NCI-H187 treated with DMSO at 0.1 percent for 48 hours (cell line): ENCODE measurements at places on chromosomes 6 and 20.

- DNase-seq = no peak
These were observed 36.3 kb upstream of the TGM2 start for GRCh38 chr20:38201356-38201755.

DNA sequence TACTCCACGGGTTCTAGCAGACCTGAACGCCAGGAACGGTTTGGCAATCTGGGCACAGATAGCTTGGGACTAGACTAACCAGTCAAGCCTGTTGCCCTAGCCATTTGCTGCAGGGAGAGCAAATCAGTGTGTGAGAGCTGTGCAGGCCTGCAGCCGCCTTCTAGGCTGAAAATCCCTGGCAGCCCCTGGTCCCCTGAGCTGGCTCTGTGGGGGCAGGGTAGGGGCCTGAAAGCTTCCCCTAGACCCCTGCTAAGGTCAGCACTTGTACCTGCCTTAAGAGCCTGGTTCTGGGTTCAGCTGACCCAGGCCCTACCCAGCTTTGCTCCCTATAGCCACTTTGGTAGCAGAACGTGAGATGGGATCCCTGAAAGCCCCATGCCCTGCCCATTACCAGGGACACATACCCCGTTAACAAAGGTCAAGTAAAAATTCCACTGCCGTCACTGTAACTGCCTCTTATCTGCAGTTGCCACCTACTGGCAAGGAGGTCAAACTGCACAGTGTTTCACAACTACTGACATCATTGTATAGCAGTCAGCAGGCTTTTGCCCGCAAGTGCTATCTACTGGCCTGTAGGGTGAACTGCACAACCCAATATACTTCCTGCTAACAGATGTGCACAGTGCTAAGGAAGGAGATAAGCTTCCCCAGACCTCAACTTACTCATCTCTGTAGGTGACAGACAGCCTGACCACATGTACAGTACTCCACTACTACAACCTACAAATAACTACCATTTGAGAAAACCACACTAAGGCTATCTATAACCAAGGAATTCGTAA, 95.1 kb upstream of the OLIG3 start:
- no peak for DNase-seq

GRCh38 chr6:144595266-144595665, 310.1 kb downstream of the UTRN start:
- DNase-seq = no peak

DNA sequence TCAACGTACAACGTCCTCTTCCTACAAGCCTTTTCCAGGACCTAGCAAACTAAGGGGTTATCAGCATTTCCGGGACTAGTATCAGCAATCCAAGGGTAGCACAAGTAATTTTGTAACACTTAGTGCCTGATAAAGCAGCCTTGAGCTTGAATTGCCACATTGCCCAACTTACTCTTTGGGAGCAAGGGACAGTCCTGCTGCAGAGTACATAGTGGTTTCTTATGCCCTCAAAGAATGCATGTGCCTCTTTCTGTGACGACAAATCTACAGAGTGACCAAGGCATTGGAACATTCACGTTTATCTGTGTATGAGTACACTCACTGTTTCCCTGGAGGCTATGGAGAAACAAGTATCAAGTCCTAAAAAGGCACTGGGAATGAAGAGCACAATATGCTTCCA, 3.2 kb upstream of the ID4 start:
- DNase-seq = no peak

DNA sequence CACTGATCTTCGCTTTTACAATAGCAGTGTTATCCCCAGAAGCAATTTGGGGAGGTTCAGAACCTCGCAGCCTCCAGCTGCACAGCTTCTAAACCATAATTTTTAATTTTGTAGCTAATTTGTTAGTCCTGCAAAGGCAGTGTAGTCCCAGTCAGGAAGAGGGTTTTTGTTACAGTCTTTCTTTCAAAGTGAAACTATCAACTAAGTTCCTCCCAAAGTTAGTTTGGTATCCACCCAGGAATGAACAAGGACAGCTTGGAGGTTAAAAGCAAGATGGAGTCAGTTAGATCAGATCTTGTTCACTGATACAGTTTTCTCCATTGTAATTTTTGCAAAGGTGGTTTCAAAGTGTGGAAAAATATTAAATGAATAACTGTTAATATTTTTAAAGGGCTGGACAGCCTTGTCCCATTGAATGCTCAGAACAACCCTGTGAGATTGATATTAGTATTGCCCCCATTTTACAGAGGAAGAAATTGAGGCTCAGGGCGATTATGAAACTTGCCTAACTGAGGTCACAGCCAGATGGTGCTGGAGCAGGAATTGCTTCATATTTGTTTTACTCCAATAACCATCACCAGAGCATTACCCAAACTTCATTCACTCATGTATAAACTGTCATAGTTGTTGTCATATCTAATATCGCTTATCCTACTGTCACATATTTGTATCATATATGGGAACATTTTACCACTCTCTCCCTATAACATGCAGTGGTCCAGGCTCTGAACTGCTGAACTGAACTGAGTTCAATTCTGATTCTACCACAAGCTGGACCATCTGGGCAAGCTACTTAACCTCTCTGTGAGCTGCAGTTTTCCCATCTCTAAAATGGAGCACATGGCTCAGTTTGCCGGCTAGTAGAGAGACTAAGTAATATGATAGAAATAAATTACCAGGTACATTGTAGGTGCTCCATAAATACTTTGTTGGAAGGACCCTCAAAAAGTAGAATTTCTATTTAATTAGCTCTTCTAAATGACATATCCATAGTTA, 213.8 kb downstream of the BCAS1 start:
- no peak for DNase-seq

- no peak for DNase-seq
These were observed 54.8 kb downstream of the CD164 start for GRCh38 chr6:109327491-109327890.

GRCh38 chr20:3486850-3487249, 16.0 kb downstream of the ATRN start:
- DNase-seq = no peak

- DNase-seq = no peak
These were observed 137.6 kb downstream of the ZDHHC14 start for GRCh38 chr6:157518397-157519250.

- no peak for DNase-seq
These were observed 93.7 kb downstream of the SSR1 start for GRCh38 chr6:7219310-7219709.

DNA sequence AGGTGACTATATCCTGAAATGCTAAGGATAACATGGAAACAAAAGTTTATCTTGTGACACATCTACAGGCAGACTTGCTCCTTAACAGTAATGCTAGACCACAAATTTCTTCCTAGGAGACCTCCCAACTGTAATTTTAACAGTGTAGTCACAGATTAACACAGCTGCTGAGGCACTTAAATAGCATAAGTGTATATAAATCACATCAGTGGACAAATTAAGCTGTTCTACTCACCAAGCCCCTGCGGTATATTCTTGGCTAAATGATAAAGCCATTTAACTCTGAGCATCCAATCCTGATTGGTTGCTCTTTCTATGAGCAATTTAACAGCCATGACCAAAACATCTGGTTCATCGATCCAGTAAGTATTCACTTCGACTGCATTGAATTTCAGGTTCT, 73.3 kb upstream of the LYRM2 start:
- DNase-seq = no peak

DNA sequence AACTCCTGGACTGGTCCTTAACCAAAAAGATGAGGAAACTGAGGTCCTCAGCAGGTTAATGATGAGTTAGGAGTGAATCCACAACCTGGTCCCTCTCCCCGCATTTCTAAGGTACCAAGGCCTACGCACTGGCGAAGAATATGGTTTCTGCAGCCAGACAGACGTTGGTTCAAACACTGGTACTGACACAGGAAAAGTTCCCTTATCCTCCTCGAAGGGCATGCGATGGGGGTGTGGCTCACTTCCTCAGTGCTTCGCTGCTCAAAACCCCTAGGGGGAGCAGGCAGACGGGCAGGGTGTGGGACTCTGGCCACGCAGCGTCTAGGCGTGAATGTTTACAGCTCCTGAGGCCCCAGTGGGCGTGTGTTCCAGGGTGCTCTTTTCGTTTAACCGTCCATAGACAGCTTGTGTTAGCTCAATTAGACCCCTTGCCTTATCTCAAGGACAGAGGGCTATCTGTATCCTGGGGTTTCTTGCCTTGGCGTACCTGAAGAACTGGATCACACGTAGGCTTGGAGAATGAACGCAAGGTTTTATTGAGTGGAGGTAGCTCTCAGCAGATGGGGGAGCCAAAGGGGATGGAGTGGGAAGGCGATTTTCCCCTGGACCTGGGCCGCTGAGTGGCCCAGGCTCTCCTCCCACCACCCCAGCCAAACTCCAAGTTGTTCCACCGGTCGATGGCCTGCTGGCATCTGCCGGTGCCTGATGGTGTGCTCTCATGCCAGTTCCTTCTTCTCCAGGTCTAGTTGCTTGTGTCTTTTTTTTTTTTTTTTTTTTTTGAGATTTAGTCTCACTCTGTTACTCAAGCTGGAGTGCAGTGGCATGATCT, 31.8 kb upstream of the PTPN1 start:
- DNase-seq = no peak

GRCh38 chr6:54719633-54720032, 126.9 kb upstream of the FAM83B start:
- no peak for DNase-seq

GRCh38 chr6:6717953-6718352, 129.4 kb downstream of the LY86 start:
- DNase-seq = no peak

DNA sequence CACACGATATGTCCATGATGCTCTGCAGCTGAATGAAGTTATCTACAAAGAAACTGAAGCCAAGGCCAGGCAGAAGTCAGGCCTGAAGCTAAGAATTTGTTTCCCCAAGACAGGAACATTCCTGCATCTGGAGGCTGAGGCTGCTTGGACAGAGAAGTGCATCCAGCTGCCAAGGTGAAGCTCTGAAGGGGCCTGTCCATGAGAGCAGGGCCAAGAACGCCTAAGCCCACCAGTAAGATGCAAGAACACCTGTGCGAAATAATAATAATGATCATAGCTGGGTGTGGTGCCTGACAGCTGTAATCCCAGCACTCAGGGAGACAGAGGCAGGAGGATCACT, 37.7 kb upstream of the B4GALT5 start:
- DNase-seq = no peak

DNA sequence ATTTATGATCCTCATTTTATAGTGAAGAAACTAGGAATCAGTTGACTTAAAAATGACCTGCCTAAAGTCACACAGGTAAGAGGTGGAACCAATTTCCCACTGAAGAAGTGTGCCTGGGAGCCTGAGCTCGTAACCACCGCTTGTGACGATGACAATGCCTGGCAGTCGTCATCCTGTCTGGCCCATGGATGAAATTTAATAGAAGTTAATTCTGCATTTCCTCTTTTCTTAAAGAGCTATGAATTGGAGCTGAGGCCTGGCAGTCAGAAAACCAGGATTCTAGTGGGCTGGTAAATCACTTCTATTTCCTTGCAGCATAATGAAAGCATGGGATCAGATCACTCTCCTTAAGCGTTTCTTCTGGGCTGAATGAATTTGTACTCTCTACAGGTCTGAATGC, 200.0 kb upstream of the SGK1 start:
- no peak for DNase-seq

DNA sequence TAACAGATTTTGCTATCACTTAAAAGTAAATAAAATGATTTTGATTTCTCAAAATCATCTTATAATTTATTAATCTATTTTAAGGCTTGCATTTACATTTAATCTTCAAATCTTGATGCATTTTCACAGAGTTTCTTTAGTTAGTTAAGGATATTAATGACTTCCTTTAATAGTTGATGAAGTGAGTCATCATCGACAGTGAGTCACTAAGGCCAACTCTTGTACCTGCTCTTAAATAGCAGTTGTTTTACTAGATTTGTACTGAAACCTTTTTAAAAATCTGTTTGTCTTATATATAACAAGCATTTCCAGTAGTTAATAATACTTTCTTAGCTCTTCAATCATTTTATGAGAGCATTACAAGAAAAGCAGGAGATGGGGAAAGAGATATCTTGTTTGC, 191.7 kb downstream of the ESR1 start:
- DNase-seq = no peak

DNA sequence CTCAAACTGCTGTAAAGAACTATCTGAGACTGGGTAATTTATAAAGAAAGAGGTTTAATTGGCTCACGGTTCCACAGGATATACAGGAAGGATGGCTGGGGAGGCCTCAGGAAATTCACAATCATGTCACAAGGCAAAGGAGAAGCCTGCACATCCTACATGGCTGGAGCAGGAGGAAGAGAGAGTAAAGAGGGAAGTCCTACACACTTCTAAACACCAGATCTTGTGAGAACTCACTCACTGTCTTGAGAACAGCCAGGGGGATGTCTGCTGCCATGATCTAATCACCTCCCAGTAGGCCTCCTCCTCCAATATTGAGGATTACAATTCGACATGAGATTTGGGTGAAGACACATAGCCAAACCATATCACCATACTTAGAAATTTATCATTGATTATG, 1307.0 kb upstream of the GJE1 start:
- DNase-seq = no peak

DNA sequence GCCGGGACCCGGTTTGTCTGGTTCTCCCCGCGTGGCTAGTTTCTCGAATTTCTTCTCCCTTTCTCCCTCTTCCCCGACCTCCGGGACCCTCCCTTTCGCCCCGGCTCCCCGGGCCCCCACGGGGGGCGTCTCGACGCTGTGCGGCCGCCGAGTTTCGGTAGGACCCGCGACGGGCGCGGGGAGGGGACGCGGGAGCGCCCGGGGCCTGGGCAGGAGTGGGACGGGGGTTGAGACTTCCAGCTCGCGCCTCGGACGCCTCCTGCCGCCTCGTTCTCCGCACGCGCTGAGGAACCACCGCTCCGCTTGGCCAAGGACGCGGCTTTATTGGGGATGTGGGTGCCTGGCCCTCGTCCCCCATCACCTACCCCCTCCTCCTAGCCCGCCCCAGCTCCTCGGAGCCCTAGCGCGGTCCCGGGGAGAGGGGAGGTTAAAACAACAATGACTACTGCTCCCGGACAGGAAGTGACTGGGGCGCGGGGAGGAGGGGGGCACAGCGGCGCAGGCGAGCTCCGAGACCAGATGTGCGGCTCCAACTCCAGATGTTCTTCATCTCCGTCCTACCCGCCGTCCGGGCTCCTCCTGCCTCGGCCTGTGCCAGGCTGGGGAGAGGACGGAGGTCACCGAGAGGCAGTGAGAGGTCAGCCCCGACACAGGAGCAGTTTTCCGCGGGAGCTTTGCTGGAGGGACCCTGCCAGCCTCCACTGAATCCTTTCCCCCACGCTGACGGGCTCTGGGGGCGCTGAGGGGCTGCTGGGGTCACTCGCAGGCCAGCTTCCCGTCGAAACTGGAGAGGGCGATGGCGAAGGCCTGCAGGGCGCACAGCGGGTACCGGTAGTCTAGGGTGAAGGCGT, 917 bp upstream of the TEAD3 start:
- no peak for DNase-seq
